ENCODE measurements at places on chromosomes 2 and 18.

GRCh38 chr2:10570076-10570475, 119.7 kb downstream of the NOL10 start:
- no peak for DNase-seq

DNA sequence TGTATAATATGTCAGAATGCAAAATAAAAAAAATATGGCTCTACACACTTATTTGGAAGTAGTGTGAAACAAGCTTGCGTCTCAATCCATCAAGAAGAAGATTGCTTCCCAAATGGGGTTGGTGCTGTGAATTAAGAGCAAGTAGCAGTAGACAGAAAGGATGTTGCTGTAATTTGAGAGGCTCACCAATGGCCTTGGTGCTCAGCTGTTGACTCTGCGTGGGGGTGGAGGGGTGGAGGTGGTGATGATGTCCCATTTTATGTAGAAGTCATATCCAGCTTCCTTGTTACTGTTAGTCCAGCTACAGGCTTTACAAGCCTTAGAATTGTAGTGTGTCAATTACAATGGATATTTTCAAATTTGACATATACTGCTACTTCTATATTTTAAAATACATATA, 223.4 kb upstream of the RND3 start:
- no peak for DNase-seq

DNA sequence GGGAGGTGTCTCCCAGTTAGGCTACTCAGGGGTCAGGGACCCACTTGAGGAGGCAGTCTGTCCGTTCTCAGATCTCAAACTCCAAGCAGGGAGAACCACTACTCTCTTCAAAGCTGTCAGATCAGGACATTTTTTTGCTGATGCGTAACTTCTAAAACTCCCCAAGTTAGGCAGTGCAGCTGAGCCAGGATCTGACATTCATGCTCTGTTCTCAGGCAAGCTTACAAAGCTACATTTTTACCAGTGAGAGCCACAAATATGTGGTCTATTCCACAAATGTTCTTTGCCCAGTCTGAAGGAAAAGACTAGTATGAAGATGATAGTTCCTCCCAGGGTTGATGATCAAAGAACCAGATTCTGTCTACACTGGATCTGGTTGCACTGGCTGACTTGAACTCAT, 184.1 kb downstream of the MTCL1 start:
- no peak for DNase-seq

- no peak for DNase-seq
These were observed 33.1 kb upstream of the HDAC4 start for GRCh38 chr2:239433777-239434403.

DNA sequence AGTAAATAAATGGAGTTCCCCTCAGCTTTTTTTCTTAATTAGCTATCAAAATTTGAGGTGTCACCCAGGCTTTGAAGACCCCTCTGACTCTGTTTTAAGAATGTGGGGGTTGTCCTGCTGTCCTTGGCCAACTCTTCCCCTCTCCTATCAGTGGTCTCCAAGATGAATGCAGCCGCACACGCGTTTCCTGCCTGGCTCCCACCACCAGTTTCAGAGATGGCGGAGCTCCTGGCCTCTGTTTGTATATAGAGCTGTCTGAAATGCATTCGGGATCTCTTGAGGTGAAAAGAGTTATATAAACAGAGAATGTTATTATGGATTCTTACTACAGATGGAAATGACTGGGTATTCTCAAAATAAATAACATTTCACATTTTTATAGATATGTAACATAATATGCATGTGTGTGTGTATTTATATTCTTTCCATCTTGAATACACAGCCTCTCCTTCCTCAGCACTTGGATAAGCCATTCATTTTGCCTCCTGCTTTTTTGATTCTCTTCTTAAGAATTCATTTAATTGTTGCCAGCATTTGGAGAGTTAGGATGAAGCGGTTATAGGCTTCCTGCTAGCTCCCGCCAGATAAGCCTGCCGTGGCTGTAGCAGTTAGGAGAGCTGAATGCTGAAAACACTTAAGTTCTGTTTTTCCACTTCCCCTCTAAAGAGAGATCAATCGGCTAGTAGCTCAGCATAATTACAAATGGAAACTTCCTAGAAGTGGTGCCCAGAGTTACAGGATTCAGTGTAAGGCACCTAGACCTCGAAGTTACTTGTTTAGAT, 659.3 kb upstream of the FANCL start:
- DNase-seq, result no peak

DNA sequence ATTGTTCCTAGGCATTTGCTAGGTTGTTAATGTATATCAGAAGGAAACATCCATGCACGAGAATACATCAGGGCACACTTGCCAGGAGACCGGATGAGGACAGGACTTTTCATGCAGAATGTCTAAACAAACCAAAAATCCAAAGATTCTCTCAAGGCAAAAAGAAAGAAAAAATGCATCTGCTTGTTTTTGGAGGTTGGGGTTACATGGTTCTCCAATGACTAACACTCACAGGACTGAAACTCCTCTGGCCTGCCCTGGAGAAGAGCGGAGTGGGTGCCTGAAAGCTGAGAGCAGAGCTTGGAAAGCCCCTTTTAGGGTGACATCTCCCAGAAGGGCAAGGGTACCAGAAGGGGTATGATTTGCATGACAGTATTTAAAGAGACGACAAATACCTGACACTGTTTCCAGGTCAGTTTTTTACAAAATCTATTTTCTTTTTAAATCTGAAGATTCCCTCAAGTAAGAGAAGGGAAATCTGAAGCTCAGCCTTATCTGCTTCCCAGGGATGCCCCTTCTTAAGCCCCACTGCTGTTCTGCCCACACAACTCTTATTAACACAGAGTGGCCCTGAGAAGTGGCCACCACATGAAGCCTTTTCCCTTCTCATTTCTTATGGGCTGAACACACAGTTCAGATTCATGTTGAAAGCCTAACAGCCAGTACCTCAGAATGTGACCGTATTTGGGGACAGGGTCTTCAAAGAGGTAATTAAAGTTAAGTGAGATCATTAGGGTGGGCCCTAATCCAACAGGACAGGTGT, 216.4 kb downstream of the STK39 start:
- DNase-seq, result no peak

- peak; percentile 56 for DNase-seq
These were observed 7.1 kb downstream of the ECEL1 start for GRCh38 chr2:232480201-232481190.

GRCh38 chr2:199693861-199694260, 157.1 kb downstream of the FTCDNL1 start:
- DNase-seq, result no peak

DNA sequence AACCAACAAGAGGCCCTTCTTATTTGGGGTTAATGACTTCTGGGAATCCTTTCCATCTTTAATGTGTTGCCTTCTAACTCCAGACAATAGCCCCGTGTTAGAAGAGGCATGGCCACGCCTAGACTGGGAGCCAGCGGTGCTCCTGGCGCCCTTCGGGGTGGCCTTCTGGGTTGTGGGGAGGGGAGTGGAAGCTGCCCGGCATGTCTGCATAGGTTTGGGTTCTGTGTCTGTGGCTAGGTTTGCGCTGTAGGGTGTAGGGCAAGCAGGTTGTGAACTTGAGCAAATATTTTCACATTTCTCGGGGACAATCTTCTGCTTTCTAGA, 40.4 kb downstream of the CELF4 start:
- no peak for DNase-seq

GRCh38 chr2:180694445-180695421, 285.7 kb upstream of the UBE2E3 start:
- no peak for DNase-seq

DNA sequence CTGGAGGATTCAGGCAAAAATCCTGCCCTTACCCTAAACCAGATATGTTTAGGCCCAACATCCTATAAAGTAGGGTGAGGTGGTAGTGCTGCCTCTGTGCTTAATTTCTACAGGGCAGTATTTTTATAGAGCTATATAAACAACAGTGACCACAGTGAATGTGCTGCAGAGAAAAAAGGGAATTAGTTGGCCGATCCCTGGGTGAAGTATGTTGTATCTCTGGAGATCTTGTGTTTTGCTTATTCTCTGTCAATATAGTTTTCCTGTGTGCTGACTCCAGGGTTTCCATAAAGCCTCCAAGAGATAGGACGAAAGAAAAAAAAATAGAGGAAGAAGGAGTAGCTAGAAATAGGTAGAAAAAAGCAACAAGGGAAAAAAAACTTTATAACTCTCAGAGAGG, 88.9 kb upstream of the THOC1 start:
- no peak for DNase-seq

- DNase-seq, result no peak
These were observed 83.7 kb downstream of the PMAIP1 start for GRCh38 chr18:59983506-59983905.

GRCh38 chr18:69626643-69627242, 226.1 kb downstream of the DOK6 start:
- DNase-seq, result no peak

- DNase-seq, result no peak
These were observed 65.4 kb upstream of the MCFD2 start for GRCh38 chr2:46980786-46981573.

- DNase-seq, result no peak
These were observed 34.6 kb downstream of the SETBP1 start for GRCh38 chr18:44715245-44715644.

- no peak for DNase-seq
These were observed 47.6 kb downstream of the ODC1 start for GRCh38 chr2:10400568-10400977.

DNA sequence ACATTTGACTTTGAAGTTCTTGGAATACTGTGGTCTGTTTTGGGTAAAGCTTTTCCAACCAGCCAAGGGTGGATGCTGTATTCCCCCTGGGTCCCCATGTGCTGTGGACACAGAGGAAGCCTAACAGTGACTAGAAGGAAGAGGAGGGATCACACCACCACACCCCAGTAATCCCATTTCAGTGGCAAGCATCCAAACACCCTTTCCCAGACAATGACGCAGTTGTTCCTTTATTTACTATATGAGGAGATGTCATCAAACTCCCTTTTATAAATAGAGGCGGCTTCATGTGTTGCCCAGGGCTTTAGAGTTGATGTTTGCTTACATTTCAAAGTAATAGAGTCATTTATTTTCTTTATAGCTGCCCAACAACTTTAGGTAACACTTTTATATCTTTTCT, 959.4 kb upstream of the GYPC start:
- DNase-seq, result no peak

DNA sequence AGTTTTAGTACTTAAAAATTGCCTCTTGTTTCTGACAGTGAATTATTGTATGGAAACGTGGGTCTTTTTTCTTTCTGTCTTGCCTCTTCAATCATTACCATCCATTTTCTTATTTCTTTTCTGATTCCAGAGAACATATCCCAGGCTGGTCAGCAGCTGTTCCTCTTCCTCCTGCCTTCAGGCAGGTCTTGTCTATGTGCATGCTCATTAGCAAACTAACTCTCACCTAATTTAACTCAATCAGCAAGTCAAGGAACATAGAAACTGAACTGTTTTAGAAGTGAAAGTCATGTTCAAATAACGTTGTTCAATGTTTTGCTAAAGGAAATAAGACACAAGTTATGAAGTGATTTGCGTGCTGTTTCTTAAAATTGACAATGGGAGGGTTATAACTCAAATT, 241.5 kb downstream of the PTGR3 start:
- DNase-seq, result no peak

- DNase-seq, result no peak
These were observed 884.3 kb downstream of the DCC start for GRCh38 chr18:53224128-53224778.

- DNase-seq, result no peak
These were observed 503.6 kb downstream of the SPAG16 start for GRCh38 chr2:213787869-213788268.

DNA sequence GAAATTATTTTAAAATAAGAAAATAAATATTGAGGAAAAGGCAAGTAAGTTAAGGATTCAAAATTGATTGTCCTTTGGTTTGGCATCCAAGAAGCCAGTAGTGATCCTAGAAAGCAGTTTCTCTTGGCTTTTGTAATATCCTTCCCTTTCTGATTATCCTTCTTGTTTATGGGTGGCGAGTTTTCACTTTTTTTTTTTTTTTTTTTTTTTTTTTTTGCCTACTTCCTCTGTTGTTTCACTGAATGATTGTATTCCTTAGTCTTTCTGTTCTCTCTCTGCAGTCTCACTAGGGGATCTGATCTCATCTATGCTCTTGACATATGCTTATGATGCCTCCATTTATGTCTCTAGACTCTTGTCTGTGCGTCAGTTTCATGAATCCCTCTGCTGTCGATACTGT, 4.2 kb downstream of the NAPG start:
- no peak for DNase-seq

- DNase-seq, result peak; percentile 35
These were observed 141.7 kb upstream of the GPC1 start for GRCh38 chr2:240293557-240294461.

- no peak for DNase-seq
These were observed 40.3 kb upstream of the IGFBP5 start for GRCh38 chr2:216735668-216736067.

GRCh38 chr2:178767094-178768060, 39.8 kb downstream of the TTN start:
- no peak for DNase-seq

DNA sequence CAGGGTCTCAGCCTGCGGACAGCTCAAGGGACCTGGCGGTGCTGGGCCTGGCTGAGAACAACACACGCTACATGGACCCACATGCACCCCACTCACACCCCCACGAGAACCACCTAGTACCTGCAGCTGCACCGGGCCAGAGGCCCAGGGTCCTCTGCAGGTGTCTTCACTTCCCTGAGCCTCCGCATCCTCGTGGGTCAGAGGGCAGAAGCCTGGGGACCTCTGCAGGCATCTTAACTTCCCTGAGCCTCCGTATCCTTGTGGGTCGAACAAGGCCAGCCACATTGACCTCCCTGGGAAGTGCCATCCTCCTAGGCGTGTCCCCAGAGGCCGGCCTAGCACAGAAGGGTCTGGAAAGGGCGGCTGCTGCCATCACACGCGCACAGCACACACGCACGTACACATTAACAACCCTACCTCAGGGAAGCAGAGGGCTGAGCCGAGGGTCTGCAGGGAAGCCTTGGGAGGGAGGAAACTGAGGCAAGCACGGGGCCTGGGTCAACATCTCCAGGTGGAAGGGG, 62.5 kb upstream of the HPCAL1 start:
- DNase-seq, result no peak

GRCh38 chr2:142954493-142954892, 77.0 kb downstream of the KYNU start:
- DNase-seq, result no peak
